Muscle of arm (tissue), 14 donors: ENCODE measurements at places on chromosomes 3 and 15.

- DNase-seq = peak; percentile 93
These were observed 1.0 kb upstream of the HES1 start for GRCh38 chr3:194134757-194135515.

DNA sequence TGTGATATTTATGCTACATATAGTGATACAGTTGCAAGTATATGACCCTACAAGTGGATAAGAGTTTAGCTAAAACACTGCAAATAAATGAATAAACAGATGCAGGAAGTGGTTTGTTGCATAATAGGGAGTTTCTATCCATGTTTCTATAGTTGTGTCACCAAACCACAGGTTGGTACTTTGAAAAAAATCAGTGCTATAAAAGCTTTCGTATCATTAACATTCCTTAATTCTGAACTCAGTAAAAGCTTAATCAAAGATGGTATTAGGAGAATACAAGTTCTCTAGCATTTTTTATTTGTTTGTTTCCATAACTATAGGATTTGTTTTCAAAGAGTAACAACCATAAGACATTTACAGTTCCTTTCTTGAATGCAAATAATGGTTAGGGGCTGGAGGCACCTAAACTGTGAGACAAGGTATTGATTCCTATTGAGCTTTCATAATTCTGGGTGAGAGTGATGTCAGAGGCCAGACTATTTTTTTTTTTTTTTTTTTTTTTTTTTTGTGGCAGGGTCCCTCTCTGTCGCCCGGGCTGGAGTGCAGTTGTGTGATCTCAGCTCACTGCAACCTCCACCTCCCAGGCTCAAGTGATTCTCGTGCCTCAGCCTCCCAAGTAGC, 29.6 kb downstream of the CPOX start:
- no peak for DNase-seq

DNA sequence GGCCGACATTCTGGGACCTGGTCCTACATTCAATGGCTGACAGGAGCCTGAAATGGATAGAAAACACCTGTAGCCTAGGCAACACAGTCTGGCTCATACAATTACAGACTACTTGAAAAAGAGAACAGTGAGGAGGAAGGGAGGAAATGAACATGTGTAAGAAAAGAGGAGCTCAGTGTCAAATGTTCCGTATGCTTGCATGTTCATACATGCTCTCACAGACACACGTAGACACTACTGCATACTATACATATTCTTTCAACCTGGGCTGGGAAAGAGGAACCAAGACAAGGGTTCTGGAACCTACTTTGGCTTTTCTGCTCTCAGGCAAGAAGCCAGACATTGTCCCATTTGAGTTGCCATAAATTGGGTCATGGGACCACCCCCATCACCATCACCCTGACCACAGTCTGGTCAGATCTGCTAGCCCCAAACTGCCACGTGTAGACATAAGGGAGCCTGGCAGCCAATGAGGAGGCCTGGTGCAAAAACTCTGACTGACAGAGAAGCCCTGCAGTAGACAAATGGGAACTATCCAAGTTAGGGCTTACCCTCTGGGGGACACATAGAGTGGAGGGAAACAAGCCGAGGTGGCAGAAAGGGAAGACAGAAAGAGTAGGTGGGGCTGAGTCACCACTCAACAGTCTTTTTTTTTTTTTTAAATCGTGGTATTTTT, 310.0 kb downstream of the SHQ1 start:
- no peak for DNase-seq

- no peak for DNase-seq
These were observed 5.8 kb downstream of the ITGA11 start for GRCh38 chr15:68426116-68426515.

DNA sequence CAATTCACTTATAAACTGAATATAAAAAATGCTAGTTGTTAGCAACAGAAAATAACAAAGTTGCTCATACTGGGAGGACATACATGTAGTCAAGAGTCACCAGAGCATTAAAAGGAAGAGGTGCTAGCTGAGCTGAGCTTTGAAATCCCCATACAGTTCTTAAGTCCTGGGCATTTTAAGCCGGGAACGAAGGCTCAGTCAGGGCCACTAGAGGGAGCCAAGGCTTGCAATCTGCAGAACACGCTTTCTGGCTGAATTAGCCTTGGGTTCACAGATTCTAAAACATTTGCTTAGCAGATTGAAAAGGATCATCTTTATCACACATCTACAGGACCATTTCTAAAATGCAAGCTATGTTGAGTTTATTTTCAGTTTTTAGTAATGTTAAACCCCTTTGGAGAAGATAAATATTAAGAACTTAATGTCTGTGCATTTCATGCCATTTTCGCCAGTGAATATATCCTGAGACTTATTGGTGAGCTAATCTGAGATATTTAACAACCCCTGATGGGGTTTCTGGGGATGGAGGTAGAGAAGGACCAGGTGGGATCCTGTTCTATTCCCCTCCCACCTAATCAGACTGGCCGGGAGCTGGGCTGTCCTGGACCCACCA, 26.3 kb upstream of the MNS1 start:
- DNase-seq = peak; percentile 80

GRCh38 chr3:52218937-52219650, 6.4 kb downstream of the TLR9 start:
- DNase-seq = no peak

DNA sequence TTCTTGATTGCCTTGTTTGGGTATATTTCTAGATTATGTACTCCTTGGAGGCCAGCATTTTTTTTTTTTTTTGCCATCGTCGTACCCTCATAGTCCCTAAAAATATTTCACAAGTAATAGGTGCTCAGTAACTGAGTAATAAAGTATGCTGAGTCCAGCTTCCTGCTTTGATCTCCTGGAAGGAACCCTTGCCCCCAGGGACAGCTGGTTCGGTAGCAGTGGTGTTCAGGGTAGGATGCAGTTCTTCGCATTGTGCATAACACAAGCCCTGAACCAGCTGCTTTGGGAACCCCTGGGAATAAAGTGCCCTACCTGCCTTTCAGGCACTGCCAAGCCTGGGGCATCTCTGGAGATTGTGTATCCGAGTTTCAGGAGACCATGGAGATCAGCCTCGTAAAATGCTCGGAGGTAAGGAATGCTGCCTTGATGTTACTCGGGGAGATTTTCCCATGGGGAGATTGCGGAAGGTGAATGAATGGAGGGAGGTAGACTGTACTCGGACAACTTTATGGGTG, 7.6 kb downstream of the MYZAP start:
- no peak for DNase-seq

- peak; percentile 73 for DNase-seq
These were observed 79.6 kb downstream of the MLH1 start for GRCh38 chr3:37072892-37073291.

- DNase-seq = no peak
These were observed 28.2 kb upstream of the PDZRN3 start for GRCh38 chr3:73652896-73653295.

DNA sequence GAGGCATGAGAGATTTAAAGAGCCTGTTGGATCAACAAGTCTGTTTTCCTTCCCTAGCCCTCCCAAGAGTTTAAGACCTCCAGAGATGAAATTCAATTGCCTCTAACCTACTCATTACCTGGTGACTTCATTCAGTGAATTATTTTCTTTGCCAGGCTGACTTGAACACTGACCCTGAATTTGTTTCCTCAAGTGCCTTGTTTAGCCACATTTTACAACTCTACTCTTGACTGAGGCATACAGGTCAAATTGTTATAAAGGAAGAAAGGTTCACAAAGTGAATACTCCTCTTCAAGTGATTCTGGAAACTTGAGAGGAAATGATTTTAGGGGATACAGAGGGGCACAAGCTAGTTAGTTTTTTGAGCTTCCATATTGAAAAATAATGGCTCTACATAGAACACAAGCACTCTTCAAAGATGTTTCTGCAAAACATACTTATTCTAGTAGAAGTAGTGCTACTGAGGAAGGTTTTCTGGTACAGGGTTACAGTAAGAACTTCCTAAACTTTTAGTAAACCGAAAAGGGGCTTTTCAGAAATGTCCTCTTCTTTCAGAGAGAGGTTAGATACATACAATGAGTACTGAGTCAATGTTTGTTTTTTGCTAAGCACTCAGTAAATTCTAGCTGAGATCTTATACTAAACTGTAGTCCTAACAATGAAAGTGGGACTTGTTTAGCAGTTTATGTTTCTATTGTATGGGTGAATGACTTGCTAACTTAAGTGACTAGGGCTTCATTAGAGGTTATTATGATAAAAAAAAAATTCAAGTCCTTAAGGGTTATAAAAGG, 137.4 kb upstream of the SATB1 start:
- no peak for DNase-seq

GRCh38 chr15:98643115-98643514, 5.2 kb upstream of the IGF1R start:
- DNase-seq = no peak

- no peak for DNase-seq
These were observed 12.4 kb downstream of the XXYLT1 start for GRCh38 chr3:195258449-195259153.

GRCh38 chr3:11099306-11099705, 55.0 kb upstream of the HRH1 start:
- DNase-seq = no peak
